T follicular helper cell (primary cell): ENCODE measurements at places on chromosomes 2 and 18.

GRCh38 chr2:160581035-160581434 is 87.4 kb upstream of the RBMS1 start:
- DNase-seq, result no peak

DNA sequence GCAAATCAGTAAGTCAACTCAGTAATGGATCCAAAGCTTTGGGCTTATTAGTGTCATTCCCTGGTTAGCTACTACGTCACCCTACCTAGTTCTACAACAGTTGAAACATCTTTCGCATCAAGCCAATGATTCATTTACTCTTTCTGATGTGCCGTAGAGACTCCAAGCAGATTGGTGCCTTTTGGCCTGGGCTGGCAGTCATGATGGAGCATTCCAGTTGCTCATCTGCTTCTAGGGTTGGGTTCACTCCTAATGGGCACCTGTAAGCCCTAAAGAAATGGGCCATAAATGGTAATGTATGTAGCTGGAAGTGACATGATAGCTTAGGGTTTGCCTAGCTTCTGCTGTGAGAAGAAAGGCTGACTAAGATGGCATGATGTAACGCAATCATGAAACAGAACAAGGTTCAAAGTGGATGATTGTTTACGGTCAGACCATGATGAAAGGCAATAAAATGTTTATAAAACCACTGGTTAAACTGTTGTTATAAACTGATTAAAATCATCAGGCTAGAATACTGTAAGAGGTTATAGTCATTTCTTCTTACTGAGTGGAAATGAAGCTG is 20.4 kb upstream of the CCL20 start:
- no peak for DNase-seq

DNA sequence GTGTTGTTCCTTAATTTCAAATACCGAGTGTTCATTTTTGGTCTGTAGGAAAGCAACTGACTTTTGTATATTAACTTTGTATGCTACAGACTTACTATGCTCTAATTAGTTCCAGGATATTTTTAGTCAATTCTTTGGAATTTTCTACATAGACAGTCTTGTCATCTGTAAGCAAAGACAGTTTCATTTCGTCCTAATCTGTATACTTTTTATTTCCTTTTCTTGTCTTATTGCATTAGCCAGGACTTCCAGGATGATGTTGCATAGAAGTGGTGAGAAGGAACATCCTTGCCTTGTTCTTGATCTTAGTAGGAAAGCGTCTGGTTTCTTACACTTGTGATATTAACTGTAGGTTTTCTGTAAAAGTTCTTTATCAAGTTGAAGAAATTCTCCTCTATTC is 56.5 kb downstream of the EPC2 start:
- no peak for DNase-seq

DNA sequence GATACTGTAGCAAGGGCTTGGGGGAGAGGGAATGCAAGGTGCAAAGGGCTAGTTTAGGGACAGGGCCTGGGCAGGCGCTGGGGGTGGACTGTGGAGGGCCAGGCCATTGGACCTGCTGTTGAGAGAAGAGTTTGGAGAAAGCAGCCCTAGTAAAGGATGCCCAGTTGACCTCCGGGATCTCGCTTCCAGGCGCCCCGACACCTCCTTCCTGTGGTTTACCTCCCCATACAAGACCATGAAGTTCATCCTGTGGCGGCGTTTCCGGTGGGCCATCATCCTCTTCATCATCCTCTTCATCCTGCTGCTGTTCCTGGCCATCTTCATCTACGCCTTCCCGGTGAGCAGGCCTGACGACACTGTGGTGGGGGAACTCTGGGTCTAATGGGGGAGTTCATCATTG is 229.0 kb downstream of the DYSF start:
- no peak for DNase-seq

- no peak for DNase-seq
Observed at GRCh38 chr18:48470484-48471180, 61.4 kb upstream of the ZBTB7C start.

GRCh38 chr18:67935638-67936037 is 419.1 kb upstream of the DSEL start:
- no peak for DNase-seq

- no peak for DNase-seq
Observed at GRCh38 chr2:228669690-228670089, 488.2 kb upstream of the SPHKAP start.

- DNase-seq, result no peak
Observed at GRCh38 chr2:21837168-21837960, 713.6 kb downstream of the TDRD15 start.

DNA sequence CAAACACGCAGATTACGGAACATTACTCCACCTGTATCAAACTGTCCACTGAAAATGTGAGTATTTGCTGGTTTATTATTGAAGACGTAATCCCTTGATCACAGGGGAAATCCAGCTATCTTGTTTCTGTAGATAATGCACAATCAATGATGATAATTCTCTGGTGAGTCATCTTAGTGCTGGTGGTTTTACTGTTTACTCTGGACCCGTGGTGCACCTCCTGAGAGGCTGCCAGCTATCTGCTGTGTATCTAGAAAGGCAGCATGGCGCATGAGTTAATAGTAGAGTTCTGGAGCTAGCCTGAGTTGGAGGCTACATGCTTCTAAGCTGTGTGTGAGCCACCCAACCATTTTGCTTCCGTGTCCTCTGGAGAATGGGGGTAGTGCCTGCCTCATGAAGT is 6.5 kb downstream of the NCAPH start:
- no peak for DNase-seq

GRCh38 chr18:10497206-10497749 is 28.5 kb upstream of the NAPG start:
- no peak for DNase-seq

GRCh38 chr2:10826026-10826425 is 13.4 kb upstream of the PDIA6 start:
- no peak for DNase-seq

GRCh38 chr2:63755965-63756364 is 85.7 kb upstream of the UGP2 start:
- no peak for DNase-seq

DNA sequence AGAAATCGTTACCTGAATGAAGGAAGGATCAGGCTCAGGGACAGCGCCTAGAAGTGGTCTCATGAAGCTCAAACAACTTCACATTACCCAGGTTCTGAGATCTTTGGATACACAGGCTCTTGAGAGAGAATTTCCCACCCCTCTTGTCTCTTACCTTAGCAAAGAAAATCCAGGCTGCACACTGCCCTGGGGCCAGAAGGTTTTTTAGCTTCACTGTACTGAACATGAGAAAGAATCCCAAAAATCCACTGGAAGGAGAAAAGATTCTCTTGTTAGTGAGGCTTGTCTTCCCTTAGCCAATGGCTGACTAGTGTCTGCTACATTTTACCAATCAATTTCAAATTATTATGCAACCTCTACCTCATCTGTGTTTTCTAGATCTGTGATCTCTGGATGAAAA is 101.0 kb upstream of the RIOK3 start:
- no peak for DNase-seq

- DNase-seq, result peak; percentile 29
Observed at GRCh38 chr2:55232863-55233657, 572 bp downstream of the RPS27A start.

DNA sequence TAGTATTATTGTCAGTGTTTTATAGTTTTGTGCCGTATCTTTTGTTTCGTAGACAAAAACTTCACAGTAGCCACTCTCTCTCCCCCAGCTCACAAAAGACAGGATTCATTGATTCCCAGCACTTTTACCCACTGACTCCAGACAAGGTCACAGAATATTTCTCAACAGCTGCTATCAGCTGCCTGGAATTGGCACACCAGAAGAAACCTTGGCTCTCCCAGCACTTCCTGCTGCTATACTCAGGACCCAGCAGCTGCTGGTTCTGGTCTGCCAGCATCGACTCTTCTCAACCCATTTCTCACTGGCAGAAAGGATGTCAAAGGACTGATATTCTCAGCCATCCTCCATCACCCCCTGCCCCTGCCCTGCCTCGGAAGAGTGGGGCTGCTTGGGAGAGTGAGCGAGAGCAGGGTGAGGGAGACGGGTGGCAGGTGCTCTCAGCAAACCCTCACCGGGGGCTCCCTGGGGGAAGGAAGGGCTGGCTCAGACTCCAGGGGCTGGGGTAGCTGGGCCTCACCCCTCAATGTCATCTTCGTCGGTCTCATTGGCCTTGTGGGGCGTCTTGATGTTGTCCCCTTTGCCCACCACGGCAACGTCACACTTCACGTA is 6.1 kb upstream of the OTOF start:
- no peak for DNase-seq

DNA sequence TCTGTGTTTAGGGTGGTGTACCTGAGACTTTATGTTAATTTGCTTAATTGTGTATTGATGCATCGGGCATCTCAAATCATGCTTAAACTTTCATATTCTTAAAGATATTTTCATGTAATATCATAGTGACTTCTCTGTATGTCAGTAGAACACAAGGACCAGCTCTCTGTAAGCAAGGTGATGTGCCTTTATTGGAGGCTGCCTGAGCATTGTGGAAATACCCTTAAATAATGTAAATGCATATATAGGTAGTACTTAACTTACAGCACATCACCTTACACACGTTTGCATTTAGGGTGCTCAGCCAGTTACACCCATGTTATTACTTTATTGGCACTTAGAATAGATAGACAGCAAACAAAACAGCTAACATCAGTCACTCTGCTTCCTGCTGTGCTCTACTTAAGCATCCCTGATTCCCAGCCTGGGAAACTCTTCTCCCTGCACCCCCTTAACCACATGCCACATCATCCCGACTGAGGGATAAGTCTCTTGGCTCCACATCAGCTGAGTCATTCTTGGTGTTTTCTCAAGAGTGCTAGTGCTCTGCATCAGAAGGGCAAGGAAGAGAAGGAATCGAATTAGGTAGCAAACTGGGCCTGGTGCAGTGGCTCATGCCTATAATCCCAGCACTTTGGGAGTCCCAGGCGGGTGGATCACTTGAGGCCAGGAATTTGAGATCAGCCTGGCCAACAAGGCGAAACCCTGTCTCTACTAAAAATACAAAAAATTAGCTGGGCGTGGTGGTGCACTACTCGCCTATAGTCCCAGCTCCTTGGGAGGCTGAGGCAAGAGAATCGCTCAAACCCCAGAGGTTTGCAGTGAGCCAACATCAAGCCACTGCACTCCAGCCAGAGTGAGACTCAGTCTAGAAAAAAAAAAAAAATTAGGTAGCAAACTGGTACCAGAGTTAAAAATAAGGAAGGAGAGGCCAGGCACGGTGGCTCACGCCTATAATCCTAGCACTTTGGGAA is 108.7 kb downstream of the MAP3K20 start:
- no peak for DNase-seq

- DNase-seq, result no peak
Observed at GRCh38 chr2:38125842-38126241, 49.9 kb upstream of the CYP1B1 start.

DNA sequence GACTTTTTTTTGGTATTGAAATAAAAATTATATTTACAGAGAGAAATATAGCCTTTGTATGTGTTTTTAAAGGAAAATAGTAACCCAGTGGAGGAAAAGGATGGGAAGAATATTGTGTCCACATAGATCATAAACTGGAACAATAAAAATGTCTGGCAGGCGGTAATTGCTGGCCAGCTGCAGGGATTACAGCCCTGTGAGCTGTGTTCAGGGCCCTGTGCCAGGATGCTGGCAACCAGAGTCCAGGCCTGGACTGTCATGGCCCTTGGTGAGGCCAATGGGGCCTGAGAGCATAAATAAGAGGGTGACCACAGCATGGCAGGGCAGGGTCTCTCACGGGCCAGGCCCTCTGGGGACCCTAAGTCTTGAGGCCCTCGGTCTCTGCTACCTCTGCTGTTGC is 171.2 kb downstream of the ACOXL start:
- DNase-seq, result no peak

DNA sequence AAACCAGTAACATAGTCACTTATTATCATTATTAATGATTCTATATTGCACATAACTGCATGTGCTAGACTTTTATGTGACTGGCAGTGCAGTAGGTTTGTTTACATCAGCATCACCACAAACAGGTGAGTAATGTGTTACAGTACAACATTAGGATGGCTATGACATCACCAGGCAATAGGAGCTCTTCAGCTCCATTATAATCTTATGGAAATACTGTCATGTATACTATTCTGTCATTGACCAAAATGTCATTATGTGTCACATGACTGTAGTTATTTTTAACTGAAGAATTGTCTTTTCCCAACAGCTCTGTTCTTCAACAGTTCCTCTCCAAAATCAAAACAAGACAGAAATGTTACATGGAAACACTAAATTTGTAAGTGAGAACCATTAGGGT is 96.3 kb downstream of the C18orf54 start:
- no peak for DNase-seq

GRCh38 chr18:45788861-45789260 is 36.6 kb upstream of the SIGLEC15 start:
- no peak for DNase-seq

DNA sequence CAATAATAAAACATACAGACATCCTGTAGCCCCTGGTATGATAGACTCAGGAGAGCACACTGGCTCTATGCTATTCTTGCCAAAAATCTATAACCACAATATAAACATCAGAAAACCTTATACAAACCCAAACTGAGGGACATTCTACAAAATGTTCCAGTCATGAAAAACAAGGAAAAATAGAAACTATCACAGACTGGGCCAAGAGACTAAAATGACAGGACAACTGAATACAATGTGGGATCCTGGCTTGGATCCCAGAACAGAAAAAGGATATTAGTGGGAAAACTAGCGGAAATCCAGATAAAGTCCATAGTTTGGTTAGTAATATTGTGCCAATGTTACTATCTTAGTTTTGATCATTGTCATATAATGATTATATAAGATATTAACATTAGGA is 29.6 kb upstream of the EPAS1 start:
- no peak for DNase-seq

- DNase-seq, result no peak
Observed at GRCh38 chr2:17658251-17658843, 95.3 kb downstream of the SMC6 start.

DNA sequence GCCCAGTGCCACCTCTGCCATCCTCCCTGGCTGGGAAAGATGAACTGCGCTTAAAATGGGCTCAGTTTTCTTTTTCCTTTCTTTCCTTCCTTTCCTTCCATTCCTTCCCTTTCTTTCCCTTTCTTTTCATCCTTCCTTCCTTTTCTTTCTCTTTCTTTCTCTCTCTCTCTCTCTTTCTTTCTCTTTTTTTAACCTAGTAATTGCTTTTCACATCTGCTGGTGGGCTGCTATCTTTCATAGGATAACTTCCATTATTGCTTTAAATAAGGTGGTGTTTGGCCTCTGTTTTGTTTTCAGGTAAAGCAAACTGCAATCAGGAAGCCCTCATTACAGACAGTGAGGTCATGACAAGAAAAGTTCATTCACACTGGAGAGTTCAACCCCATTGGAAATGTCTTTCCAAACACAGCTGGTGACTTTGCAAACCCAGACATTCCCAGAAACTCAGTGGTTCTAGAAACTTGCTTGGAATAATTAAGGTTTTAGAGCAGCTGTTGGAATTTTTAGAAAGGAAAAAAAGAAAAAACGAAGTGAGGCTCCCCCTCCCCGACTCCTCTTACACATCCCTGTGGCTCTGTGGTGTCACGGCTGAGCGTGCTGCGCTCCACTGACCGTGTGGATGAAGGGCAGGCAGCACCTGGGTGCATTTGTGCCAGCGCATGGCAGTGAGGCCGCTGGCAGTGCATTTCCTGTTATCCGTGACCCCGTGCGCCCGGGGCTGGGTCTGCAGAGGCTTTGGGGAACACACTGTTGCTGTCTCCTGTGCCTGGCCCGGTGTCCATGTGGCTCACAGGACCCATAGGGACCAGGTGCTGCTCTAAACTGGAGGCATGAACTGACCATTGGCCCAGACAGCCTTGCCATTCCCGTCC is 76.9 kb downstream of the MBP start:
- no peak for DNase-seq
